ENCODE measurements at places on chromosomes 1 and 21.

DNA sequence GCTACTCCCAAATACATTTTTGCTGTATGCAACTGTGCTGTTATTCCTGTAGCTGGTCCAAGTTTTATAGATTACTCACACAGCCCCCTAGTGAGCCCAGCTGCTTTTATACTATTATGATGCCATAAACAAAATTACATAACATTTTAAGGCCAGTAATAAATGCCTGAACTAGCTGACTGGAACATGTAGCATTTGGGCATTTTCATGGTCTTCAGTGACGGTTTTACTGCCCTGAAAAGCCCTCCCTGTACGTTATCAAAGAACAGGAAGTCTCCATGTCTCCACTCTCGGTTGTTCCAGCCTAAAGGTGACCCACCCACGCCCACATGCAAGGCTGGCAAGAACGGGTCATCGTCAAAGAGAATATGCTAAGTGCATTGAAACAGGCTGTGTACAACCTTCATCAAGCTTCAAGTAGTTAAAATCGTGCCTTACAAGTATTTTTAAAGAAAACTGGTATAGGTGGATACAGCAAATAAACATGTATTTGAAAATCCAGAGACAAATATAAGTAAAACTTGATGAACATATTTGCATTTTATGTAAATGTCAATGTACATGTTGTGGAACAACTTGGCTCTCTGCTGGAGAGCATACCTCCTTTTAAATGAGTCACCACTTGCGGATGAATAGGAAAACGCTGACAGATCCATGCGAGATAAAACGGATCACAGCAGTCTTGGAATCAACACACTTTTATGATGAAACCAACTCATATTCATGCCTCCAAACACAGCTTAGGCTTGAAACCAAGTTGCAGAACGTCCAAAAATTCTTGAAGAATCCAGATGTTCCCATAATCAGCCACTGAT, 520.5 kb downstream of the SMYD3 start:
- DNase-seq = peak; percentile 89

- DNase-seq = no peak
Observed at GRCh38 chr1:59265622-59266021, 31.3 kb upstream of the FGGY start.

- peak; percentile 72 for DNase-seq
Observed at GRCh38 chr1:167428395-167428794, 89.9 kb downstream of the CD247 start.

DNA sequence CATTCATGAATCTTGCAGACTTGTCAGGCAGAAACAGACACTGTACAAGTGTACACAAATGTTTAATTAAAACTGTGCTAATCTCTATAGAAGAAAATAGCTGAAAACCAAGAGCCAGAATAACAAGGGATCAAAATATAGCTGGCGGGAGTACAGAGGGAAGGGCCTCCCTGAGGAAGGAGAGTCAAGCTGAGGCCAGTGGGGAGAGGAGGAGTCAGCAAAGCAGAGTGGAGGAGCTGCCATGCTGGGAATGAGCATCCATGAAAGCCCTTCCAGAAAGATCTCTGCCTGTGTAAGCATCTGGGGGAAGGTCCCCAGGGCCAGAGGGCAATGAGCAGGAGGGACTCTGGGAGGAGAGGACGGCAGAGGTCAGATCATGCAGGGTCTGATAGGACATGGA, 15.1 kb downstream of the SLAMF8 start:
- DNase-seq = no peak

DNA sequence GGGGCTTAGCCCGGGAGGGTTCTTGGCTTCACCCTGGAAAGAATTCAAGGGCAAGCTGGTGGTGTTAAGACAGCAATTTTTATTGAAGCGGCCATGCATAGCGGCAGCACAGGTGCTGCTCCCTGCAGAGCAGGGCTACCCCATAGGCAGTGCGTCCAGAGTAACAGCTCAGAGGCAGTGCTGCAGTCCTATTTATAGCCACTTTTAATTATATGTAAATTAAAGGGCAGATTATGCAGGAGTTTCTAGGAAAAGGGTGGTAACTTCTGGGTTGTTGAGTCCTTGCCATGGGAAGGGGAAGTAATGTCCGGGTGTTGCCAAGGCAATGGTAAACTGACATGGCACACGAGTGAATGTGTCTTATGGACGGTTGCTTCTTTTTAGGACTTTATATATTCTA, 57.0 kb downstream of the VPS26C start:
- DNase-seq = no peak

All from fibroblast of mammary gland (primary cell).